ENCODE measurements at places on chromosomes 11 and 22.
A peak's percentile ranks its signal among the peaks of the same experiment; 100 is the strongest.

GRCh38 chr22:27253108-27253902 is 548.3 kb downstream of the MN1 start:
- DNase-seq, result no peak

- no peak for DNase-seq
Observed at GRCh38 chr11:1233351-1234053, 10.6 kb downstream of the MUC5B start.

- DNase-seq, result no peak
Observed at GRCh38 chr11:12225046-12225739, 114.8 kb downstream of the MICAL2 start.

DNA sequence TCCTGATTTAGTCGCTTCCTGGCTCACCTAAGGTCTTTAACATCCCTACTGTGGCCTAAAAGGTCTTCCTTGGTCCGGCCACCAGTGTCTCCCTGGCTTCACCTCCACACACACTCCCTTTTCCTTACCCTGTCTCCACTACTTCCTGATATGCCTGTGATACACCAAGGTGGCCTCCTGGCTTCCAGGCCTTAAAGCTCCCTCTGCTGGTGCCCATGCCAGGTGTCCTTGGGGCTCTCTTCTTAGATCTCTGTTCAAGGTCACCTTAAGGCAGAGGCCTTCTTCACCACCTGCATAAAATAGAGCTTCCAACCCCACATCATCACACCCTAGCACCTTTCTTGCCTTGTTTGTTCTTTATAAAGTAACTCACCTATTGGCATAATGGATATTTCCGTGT is 787.7 kb downstream of the NTM start:
- peak; percentile 11 for DNase-seq

DNA sequence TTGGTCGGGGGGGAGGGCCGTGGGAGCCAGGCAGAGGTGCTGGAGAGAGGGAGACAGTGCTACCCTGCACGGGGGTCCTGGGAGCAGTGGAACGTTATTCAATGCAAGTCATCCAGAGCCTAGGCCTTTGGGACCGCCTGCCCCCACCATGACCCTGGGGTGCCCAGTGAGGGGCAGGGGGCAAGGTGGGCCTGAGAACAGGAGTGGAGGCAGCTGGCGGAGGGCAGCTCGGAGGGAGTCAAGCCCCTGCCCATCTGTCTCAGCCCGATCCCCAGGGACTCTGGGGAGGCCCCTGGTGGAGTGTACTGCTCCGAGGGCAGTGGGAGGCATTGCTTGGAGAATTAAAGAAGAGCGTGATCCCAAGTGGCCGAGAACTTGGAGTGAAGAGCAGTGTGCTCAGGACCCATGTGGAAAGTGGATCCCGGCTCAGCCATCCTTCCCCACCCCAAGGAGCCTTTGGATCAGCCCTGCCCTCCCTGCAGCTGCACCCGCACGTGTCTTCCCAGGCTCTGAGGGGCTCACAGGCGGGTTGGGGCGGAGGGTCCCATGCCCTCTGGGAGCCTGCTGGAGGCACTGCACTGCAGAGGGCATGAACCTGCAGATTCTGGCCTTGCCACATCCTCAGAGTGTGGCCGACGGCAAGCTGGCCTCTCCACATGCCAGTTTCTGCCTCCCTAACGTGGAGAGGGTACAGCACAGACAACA is 34.0 kb upstream of the SMIM38 start:
- DNase-seq, result no peak

DNA sequence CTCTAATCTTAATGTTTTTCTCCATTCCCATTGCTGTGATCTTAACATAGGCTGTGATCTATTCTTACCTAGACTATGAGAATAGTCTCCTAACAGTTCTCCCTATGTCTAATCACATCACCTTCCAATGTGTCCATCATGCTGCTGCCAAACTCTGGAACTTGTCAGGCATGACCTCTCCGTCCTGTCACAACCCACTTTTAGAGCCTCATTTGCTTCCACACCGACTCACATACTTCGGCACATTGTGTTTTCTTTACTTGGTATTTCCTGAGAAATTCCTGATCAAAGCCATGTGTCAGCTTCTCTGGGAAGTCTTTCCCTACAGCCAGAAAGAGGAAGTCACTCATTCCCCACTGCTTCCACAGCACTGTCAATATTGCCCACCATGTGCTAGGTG is 40.5 kb upstream of the BIRC3 start:
- DNase-seq, result no peak

- DNase-seq, result no peak
Observed at GRCh38 chr11:111450480-111451320, 61.5 kb downstream of the BTG4 start.

GRCh38 chr11:123590296-123590912 is 64.0 kb downstream of the SCN3B start:
- DNase-seq, result no peak

- DNase-seq, result no peak
Observed at GRCh38 chr22:39426380-39427043, 26.9 kb downstream of the TAB1 start.

- DNase-seq, result no peak
Observed at GRCh38 chr11:113855803-113856202, 19.6 kb downstream of the USP28 start.

DNA sequence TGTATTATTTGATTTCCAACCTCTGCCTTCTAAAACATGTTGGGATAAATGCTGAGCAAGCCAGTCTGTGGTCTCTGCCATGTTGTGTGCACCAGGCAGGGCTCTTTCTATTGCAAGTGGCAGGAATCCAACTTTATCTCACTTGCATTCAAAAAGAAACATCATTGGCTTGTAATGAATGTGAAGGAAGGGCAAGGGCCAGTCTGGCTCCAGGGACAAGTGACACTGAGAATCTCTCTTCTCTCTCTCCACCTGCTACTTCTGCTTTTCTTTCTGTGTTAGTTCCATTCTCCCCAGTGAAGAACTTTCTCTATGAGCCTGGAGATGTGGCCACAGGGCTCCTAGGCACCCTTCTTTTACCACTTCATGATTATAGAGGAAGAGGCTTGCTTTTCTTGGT is 329.9 kb upstream of the NCAM1 start:
- no peak for DNase-seq

DNA sequence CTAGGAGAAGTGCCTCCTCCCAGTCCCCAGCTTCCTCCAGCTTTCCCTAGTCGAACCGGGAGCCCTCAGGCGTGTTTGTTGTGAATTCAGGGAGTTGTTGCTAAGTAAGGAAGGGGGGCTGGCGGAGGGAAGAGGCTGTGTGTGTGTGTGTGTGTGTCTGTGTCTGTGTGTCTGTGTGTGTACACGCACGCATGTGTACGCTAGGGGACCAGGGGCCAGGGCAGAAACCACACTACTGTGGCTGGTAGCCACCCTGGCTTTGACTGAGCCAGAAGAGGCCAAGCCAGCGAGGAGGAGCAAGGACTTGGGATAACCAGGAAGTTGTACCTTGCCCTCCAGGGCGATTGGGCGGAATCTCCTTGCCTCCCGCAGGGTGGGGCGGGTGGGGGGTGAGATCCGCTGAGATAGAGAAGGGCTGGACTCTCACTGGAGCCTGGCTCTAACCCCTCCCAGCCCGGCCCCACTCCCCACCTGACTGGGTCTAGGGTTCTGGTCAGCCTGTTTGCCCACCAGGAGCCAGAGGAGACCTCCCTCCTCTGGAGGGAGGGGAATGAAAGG is 7.5 kb downstream of the BCL9L start:
- peak; percentile 64 for DNase-seq

GRCh38 chr22:50621356-50621880 is 6.5 kb downstream of the ARSA start:
- DNase-seq, result peak; percentile 79

- no peak for DNase-seq
Observed at GRCh38 chr11:63663809-63664208, 7.4 kb downstream of the ATL3 start.

DNA sequence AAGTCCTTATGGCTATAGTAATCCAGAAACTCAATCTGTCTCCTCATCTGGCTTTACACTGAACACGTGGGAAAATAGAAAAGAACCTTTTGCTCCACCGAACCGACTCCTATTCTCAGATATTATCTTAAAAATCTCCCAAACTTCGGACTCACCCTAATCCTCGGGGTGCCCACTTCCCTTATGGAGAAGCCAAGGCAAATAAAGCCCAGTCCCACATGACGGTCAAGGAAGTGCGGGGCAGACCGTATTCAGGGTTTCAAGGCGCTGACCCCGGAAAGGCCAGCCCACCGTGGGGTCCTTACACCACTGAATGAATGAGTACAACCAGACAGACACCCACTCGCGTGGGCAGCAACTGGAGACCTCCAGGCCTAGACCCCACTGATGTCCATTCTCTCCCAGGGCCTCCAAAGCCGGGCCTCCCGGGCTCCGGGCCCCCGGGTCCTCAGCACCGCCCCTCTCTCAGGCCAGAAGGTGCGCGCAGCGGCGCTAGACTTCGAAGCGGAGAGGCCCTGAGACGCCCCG is 489 bp downstream of the NUP98 start:
- no peak for DNase-seq

- no peak for DNase-seq
Observed at GRCh38 chr11:9516113-9516512, 55.3 kb downstream of the ZNF143 start.

GRCh38 chr11:68215087-68215445 is 2.0 kb upstream of the KMT5B start:
- peak; percentile 67 for DNase-seq

DNA sequence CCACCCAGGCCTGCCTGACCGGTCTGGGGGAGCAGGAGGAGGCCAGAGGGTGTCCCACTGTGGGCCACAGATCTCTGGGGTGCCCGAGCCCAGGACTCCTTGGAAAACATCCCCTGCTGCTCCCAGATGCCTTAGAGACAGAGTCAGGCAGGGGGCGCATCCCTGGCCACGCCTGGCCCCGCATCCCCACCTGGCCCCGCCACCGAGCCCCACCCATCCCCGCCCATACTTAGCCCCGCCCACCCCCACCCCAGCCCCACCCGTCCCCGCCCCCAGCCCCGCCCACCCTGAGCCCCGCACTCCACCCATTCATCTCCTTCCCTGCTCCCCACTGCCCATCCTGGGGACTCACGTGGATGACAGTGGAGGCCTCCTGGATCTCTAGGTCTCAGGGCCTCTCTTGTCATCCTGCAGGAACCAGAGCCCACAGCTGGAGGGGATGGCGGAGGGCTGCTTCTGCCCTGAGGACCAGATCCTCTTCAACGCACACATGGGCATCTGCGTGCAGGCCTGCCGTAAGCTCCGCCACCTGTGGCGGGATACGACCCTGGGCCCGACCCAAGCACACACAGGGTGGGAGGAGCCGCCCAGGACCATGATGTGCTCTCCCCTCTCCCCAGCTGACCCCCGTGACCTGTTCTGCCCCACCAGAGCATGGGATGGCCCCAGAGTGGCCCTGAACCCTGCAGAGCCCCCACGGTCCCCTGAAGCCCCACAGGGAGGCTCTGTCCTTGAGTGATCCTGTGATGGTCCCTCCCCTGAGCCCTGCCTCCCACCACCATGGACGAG is 33.6 kb downstream of the MUC5B start:
- DNase-seq, result no peak

DNA sequence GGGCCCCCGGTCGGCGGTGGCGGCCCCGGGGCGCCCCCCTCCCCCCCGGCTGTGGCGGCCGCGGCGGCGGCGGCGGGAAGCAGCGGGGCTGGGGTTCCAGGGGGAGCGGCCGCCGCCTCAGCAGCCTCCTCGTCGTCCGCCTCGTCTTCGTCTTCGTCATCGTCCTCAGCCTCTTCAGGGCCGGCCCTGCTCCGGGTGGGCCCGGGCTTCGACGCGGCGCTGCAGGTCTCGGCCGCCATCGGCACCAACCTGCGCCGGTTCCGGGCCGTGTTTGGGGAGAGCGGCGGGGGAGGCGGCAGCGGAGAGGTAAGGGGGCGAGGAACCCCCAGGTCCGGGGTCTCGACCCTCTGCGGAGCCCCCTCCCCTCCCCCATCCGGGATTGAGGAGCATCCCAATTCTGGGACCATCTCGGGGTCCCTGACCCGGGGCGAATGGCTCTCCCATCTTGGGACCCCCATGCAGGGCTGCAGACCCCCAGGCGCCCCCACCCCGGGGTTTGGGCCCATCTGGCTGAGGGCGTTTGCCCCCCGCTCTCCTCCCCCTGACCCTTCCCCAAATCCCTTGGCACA is 431 bp downstream of the KMT2A start:
- peak; percentile 64 for DNase-seq

DNA sequence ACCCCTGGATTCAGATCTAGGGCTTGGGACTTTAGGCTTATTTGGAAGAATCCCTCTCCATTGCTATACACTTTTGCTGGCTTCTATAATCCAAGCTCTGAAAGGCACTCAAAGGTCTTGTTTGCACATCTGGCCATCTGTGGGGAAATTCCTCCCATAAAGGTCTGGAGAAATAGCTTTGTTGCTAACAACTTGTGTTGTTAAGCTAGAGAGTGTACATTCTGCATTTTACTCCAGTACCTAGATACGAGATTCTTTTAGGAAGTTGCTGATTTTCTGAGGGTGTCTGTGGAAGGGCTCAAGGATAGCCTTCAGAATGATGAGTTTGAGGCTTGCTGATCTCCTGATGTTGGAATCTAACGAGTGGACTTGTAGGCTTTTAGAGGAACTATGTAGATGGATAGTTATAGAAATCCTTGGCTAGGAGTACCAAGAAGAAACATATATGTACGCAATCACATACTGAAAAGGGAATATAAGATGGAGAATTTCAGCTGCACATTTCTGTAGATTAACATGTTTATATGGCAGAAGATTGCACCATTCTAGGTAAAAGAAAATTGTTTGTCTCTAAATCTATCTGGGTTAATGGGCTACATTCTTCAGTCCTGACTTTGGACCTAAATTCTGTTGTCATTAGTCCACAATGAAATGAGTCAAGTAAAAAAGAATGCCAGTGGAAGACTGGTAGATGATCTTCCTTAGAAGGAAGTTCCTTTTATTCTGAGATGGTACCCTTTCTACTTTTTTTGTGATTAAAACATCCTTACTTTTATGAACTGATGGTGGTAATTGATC is 51.0 kb downstream of the UBASH3B start:
- no peak for DNase-seq

DNA sequence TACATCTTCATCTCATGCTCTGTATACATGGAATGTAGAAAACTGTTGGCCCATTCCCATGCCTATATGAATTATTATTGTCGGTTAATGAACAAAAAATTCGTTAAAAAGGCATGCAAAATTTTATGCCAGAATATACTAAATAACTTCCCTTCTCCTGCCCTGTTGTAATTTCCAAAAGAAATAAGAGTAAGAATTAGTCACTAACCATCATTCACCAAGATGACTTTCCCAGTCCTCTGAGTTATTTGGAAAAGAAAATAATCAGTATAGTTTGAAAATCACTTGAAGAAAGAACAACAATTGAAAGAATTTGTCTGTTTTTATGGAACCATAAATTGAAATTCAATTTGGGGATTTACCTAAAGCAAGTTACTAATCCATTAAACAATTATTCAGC is 1149.1 kb upstream of the RAG2 start:
- no peak for DNase-seq

DNA sequence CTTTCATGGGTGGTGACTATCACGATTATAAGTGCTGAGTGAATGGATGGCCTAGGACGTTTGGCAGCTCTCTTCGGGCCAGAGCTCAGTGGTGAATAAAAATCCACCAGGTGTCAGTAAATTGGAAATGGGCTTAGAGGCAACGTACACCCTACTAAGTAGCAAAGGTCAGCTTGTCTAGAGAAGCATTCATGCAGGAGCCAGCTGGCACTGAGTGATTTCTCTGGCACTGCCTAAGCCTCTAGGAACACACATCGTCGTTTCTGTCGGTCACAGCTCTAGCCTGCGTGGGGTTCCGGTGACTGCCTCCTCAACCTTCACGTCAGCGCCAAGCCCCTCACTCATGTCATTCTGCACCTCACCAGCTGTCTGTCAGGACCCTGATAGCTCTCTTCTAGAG is 192.4 kb upstream of the NTM start:
- no peak for DNase-seq

All from activated CD4-positive, alpha-beta memory T cell treated with anti-CD3 and anti-CD28 coated beads for 36 hours (primary cell).